Muscle of back (tissue), 13 donors: ENCODE measurements at places on chromosomes 12 and 14. TPM values are rescaled to one million over a fixed set of nuclear protein-coding genes. Genes with fewer than 3 reads are reported as not detected.

GRCh38 chr14:41868396-41868795, 261.7 kb downstream of the LRFN5 start:
- DNase-seq: no peak

DNA sequence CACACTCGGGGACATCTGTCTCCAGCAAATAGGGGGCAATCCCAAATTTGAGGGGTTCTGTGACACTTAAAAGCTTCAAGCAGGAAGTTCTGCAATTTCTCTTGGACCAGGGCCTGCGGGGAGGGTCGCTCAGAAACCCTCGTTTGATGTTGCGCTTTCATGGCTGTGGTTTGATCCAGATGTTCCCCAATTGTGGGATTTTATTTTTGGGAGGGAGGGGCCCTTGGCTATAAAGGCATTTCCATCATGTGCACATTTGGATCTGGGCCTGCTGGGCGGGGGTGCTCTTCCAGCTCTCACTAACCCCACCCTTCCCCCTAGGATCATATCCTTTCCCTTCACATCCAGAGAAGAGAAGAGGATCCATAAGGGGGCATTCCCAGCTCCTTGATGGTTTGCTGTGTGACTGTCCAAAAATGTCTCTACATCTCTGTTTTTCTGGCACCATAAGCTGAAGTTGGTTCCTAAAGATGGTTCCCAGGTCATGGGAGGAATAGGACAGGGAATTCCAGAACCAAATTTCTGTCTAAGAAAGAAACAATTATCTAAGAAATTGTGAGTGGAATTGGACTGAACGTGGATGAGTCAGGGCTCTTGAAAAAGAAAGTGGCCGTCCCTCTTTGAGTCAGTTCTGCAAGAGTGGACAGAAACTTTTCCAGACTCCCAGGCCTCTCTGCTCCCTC, 47.2 kb downstream of the SMUG1 start:
- DNase-seq: peak; percentile 89

GRCh38 chr12:119956047-119956446, 33.0 kb upstream of the BICDL1 start:
- DNase-seq: no peak

- no peak for DNase-seq
These were observed 55.8 kb downstream of the TNFAIP2 start for GRCh38 chr14:103179094-103179493.

DNA sequence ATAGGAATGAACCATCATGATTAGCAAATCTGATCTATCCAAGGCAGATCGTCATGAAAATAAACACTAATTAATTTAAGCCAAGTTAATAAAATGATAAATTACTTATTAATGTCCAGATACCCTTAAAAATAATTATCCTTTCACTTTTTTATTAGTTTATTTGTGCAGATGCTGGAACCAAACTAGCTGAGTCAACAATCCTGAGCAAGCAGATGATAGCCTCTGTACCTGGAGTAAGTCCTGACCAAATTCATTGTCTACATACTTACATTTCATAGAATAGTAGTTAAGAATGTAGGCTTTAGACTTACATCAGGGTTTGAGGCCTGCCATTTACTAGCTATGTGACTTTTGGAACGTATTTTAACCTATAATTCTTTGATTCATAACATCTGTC, 105.8 kb downstream of the PRIMA1 start:
- no peak for DNase-seq

DNA sequence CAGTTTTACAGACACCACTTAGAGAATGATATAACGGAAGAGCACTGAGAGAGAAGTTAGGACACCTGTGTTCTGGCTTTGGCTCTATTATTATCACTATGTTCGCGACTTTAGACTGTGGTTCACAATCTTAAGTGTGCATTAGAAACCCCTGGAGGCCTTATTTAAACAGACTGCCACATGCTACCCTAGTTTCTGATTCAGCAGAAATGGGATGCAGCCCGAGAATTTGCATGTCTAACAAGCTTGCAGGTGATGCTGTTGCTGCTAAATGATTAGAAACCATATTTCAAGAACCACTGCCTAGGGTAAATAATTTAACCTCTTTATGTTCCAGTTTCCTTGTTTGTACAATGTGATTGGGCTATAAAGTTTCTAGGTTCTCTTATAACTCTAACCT, 3.6 kb upstream of the RAD51AP1 start:
- no peak for DNase-seq

DNA sequence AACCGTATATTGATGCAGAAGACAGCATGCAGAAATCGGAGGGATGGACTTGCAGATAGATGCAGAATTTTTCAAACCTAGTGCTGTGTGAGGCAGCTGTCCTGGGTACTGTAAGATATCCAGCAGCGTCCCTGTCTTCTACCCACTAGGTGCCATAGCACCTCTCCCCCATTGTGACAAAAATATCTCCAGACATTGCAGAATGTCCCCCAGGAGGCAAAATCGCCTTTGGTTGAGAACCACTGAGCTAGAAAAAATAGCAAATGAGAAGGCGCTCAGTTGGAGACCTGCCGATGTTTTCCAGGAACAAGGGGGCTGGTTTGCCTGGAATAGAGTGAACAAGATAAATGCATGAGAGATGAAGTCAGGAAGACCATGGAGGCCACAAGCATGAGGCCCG, 67.9 kb upstream of the TMEM132D start:
- no peak for DNase-seq

GRCh38 chr12:16307856-16308475, 30.5 kb upstream of the SLC15A5 start:
- no peak for DNase-seq

GRCh38 chr12:1525858-1526257, 68.5 kb downstream of the FBXL14 start:
- DNase-seq: no peak

- no peak for DNase-seq
These were observed 32.6 kb upstream of the FGD4 start for GRCh38 chr12:32366714-32367113.

DNA sequence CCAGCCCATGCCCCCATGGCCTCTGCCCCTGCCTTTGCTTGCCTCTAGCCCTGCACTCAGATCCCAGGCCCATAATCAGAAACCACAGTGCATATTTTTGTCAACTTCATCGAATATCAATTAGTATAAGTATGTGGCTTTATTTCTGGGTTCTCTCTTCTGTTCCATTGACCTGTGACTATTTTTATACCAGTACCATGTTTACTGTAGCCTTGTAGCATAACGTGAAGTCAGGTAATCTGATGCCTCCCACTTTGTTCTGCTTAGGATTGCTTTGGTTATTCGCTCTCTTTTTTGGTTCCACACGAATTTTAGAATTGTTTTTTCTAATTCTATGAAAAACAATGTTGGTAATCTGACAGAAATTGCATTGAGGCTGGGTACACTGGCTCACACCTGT, 14.9 kb downstream of the EEA1 start:
- DNase-seq: no peak

INHBE gene
- polyA plus RNA-seq: 0.83 TPM

CD69 gene
- polyA plus RNA-seq: 25.0 TPM

PTPRO gene
- polyA plus RNA-seq: 1.8 TPM
